ENCODE measurements at places on chromosomes 4 and X. TPM values are rescaled to one million over a fixed set of nuclear protein-coding genes. Genes with fewer than 3 reads are reported as not detected.

RNF4 gene
- 47.6 TPM for total RNA-seq

GAGE12F gene
- total RNA-seq = not detected

CT47B1 gene
- not detected for total RNA-seq

KDM5C gene
- 137 TPM for total RNA-seq

HTN3 gene
- total RNA-seq = not detected

PAGE1 gene
- not detected for total RNA-seq

USP9X gene
- 256 TPM for total RNA-seq

AKAP14 gene
- not detected for total RNA-seq

PHKA1 gene
- total RNA-seq = 4.7 TPM

CYTL1 gene
- not detected for total RNA-seq

DGKK gene
- total RNA-seq = 0.63 TPM

MTNR1A gene
- 0.63 TPM for total RNA-seq

LGI2 gene
- 3.1 TPM for total RNA-seq

PASD1 gene
- total RNA-seq = not detected

USP17L21 gene
- not detected for total RNA-seq

DMP1 gene
- total RNA-seq = not detected

UGT8 gene
- 5.9 TPM for total RNA-seq

FOXP3 gene
- total RNA-seq = not detected

PNMA5 gene
- total RNA-seq = 2.8 TPM

SPANXA1 gene
- total RNA-seq = not detected

RNF128 gene
- 1.3 TPM for total RNA-seq

LDOC1 gene
- total RNA-seq = 11.9 TPM

ARAP2 gene
- total RNA-seq = 101 TPM

SHOX gene
- not detected for total RNA-seq
